ENCODE measurements at places on chromosomes 5 and 9.
A peak's percentile ranks its signal among the peaks of the same experiment; 100 is the strongest.

DNA sequence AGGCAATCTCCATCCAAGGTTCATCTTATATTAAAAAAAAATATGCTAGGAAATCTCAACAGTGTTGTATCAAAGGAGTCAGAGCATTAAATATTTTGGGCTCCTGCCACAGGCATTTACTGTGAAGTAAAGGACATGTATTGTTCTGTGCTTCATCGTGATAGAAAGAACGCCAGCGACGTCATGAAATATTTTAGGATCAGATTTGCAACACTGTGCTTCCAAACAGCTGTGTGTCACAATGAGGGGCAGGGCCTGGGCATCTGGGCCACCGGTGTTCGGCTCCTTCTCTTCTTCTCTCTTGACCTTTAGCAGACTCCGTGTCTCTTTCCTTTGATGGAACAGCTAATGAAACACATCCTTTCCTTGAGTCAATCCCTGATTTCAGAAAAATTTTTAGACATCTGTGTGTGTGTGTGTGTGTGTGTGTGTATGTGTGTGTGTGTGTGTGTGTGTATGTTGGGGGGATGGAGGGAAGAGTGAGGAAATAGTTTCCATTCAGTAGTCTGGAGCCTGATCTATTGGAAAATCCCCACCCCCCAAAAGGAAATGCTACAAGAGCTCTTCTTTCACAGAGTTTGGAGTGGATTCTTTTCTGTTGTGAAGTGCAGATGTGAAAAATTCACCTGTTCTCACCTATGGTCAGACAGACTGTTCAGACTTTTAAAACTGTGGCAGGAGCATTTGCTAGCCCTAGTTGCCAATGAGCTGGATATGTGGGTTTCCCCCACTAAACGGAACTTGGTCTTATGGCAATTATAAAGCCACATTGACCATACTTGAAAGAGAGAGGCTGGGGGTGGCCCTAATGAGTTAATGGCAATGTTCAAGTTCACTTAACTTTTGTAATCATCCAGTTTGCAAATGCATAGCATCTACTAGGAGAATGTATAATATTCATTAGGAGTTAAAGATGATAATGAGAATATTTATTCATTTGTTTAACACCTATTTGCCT lies 18.1 kb upstream of the TNC start:
- no peak for DNase-seq

DNA sequence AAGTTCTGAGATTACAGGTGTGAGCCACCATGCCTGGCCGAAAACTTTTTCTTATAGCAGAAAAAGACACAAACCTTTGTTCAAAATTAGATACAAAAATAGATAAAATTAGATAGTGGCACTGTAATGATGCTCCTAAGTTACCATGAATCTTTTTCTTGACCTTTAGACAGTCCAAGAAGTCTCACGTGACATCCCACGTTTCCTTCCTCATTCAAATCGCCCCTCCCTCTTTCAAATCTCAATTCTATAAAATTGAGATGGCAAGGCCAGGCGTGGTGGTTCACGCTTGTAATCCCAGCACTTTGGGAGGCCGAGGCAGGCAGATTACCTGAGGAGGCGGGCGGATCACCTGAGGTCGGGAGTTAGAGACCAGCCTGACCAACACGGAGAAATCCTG lies 7.7 kb upstream of the ZCCHC10 start:
- no peak for DNase-seq

GRCh38 chr9:128419061-128419925 lies 1.4 kb upstream of the CERCAM start:
- no peak for DNase-seq

DNA sequence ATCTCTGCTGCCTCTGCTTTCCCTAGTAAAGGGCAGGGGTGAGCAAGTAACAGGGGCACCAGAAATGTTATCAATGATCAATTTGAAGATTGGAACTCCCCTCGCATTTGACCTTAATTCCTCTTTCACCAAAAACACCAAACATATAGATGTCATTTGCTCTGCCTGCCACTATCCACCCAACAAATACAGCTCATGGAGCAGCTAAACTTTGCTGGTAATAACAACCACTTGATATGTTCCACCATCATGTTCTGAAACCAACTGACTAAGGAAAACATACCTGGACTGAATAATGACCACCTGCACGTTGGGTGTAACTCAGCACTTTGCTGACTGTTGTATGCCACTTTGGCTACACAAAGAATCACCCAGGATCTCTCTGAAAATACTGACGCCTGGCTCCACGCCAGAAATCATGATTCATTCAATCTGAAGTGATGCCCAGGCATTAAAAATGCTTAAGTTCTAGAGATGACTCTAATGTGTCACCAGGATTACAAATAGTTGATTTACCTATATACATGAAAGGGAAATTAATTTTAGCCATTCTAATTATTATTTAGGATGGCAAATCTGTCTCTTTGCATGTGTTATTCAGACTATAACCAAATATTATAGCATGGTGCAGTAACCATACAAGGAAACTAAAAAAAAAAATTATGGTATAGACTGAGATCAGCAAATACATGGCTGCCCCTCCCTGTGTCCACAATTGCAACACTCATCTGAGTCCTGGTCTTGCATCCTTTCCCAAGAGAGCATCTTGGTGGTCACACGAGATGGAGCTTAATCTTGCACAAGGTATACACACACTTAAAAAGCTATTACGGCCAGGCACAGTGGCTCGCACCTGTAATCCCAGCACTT lies 43.1 kb upstream of the TTC39B start:
- DNase-seq: peak; percentile 38

- DNase-seq: no peak
Observed at GRCh38 chr5:141703133-141703561, 21.1 kb upstream of the ARAP3 start.

GRCh38 chr5:17359451-17360011 lies 138.5 kb upstream of the TAF11L2 start:
- no peak for DNase-seq

Measured in A549 (cell line).